ENCODE measurements at places on chromosomes 13 and 19. TPM values are rescaled to one million over a fixed set of nuclear protein-coding genes. Genes with fewer than 3 reads are reported as not detected.

TNFSF11 gene
- total RNA-seq = not detected

FGF21 gene
- total RNA-seq = not detected

RNF113B gene
- not detected for total RNA-seq

C19orf73 gene
- total RNA-seq = 1.8 TPM

CCDC169 gene
- 0.37 TPM for total RNA-seq

ZNF132 gene
- total RNA-seq = 0.09 TPM

TEX26 gene
- not detected for total RNA-seq
